Stimulated activated naive CD8-positive, alpha-beta T cell treated with anti-CD3 and anti-CD28 coated beads, Interleukin-15, amount 100 ng/mL, for 72 hours (primary cell): ENCODE measurements at places on chromosomes 11 and 22.

- peak; percentile 9 for DNase-seq
Measured at GRCh38 chr22:33921525-33922348, 1.5 kb upstream of the LARGE1 start.

GRCh38 chr22:20056161-20056560 lies 23.9 kb upstream of the DGCR8 start:
- no peak for DNase-seq

GRCh38 chr11:93444617-93445073 lies 98.5 kb downstream of the SMCO4 start:
- no peak for DNase-seq

DNA sequence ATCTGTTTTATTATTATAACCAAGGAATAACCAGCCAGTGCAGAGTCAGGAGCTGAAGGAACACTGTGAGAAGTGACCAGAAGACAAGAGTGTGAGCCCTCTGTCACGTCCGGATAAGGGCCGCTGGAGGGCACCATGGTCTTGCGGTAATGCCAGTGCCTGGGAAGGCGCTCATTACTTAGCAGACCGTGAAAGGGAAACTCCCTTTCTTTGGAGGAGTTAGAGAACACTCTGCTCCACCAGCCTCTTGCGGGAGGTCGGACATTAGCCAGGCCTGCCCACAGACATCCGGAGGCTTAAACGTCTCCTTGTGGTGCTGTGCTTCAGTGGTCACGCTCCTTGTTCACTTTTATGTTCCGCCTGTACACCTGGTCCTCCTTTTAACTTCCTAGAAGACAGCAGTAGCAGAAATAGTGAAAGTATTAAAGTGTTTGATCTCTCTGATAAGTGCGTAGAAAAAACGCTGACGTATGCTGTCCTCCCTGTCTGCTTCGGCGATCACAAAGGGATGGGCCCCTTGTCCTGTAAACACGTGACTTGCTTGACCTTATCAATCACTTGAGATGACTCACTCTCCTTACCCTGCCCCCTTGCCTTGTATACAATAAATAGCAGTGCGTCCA lies 120.6 kb upstream of the LMO1 start:
- no peak for DNase-seq

GRCh38 chr22:44597616-44598015 lies 99.6 kb upstream of the RTL6 start:
- no peak for DNase-seq

- DNase-seq: no peak
Measured at GRCh38 chr11:46235777-46236688, 41.4 kb upstream of the CREB3L1 start.

DNA sequence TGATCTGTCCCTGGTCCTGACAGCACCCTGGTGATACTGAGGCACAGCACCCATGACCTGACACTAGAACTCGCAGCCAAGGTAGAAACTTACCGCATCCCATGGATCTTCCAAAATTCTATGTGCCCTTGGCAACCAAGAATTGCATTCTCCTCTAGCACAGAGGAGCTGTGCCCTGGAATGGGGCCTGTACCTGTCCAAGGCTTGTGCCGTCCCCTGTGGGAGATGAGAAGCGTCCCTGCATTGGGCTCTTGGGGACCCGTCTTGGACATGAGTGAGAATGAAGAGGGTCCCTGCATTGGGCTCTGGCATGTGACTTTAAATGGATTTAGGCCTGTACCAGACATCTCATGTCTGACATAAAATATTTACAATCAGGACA lies 67.1 kb downstream of the GGTLC2 start:
- no peak for DNase-seq
